Uterus (tissue), 4 donors: ENCODE measurements at places on chromosomes 7 and 10. TPM values are rescaled to one million over a fixed set of nuclear protein-coding genes. Genes with fewer than 3 reads are reported as not detected.

- no peaks in the 10 kb centered on the region for H3K4me1 ChIP-seq
- no peaks in the 10 kb centered on the region for H3K27me3 ChIP-seq
- no peak for DNase-seq
- H3K36me3 ChIP-seq, result no peaks in the 10 kb centered on the region
- H3K4me3 ChIP-seq, result no peak overlapping the region
These were observed 511.6 kb upstream of the IGFBP3 start for GRCh38 chr7:46432708-46433107.

DNA sequence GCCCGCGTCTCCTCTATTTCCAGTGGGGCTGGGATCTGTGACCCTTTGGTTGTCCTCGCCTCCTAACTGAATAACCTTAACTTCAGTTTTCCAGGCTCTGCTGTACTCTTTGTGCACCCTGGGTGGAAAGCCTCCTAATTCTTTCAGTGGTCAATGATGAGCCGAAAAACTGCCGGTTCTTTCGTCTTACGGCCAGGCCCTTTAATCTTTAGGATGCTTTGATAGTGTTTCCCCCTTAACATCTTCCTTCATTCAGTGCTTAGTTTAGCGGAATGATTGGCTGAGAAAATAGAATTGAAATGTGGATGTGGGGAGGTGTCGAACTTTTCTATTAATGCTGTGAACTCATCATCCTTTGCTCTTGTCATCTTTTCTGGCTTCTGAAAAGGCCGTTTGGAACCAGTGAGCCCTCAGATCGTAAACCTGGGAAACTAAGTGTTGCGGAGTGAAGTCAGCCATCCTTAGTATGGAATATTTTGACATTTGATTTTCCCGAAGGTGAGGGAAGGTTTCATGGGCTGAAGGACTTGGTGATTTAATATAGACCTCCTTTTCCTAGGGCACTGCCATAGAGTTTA, 847 bp downstream of the GARS1 start:
- no peak for DNase-seq
- no peaks in the 10 kb centered on the region for H3K27me3 ChIP-seq
- H3K4me1 ChIP-seq, result no peaks in the 10 kb centered on the region
- H3K4me3 ChIP-seq, result peak overlapping the region; percentile 98

- H3K27me3 ChIP-seq, result no peaks in the 10 kb centered on the region
- DNase-seq, result no peak
- no peaks in the 10 kb centered on the region for H3K36me3 ChIP-seq
These were observed 5.9 kb downstream of the SFXN2 start for GRCh38 chr10:102720337-102720736.

GRCh38 chr10:2294739-2295138, 557.4 kb upstream of the ADARB2 start:
- H3K4me1 ChIP-seq, result no peaks in the 10 kb centered on the region
- no peak for DNase-seq
- H3K36me3 ChIP-seq, result no peaks in the 10 kb centered on the region
- no peak overlapping the region for H3K4me3 ChIP-seq
- H3K27ac ChIP-seq, result no peak overlapping the region
- H3K27me3 ChIP-seq, result no peaks in the 10 kb centered on the region

- H3K4me3 ChIP-seq, result no peak overlapping the region
- no peak overlapping the region for H3K27ac ChIP-seq
- H3K36me3 ChIP-seq, result no peaks in the 10 kb centered on the region
- H3K27me3 ChIP-seq, result no peaks in the 10 kb centered on the region
- H3K4me1 ChIP-seq, result no peaks in the 10 kb centered on the region
- DNase-seq, result no peak
These were observed 11.7 kb upstream of the WAPL start for GRCh38 chr10:86533328-86533727.

- no peaks in the 10 kb centered on the region for H3K27me3 ChIP-seq
- H3K4me3 ChIP-seq, result no peak overlapping the region
- no peak overlapping the region for H3K27ac ChIP-seq
- no peaks in the 10 kb centered on the region for H3K36me3 ChIP-seq
These were observed 39.2 kb upstream of the PPP1R3C start for GRCh38 chr10:91672021-91672608.

DNA sequence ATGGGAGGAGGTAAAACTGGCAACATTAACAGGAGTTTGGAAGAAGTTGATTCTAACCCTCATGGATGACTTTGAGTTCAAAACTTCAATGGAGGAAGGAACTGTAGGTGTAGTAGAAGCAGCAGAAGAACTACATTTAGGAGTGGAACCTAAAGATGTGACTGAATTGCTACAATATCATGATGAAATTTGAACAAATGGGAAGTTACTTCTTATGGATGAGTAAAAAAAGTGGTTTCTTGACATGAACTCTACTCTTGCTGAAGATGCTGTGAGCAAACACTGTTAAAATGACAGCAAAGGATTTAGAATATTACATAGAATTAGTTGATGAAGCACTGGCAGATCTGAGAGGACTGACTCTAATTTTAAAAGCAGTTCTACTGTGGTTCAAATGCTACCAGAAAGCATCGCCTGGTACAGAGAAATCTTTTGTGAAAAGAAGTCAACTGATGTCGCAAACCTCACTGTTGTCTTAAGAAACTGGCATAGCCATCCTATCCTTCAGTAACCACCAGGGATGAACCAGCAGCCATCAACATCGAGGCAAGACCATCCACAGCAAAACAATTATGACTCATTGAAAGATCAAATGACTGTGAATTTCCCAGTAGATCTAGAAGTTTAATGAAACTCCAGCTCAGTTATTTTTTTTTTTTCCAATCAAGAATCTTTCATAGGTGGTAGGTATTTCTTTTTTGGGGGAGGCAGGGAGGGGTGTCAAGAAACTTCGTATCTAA, 20.8 kb downstream of the BRAF start:
- DNase-seq, result no peak
- H3K4me1 ChIP-seq, result no peaks in the 10 kb centered on the region
- no peaks in the 10 kb centered on the region for H3K27me3 ChIP-seq
- H3K27ac ChIP-seq, result no peak overlapping the region
- no peaks in the 10 kb centered on the region for H3K36me3 ChIP-seq

DNA sequence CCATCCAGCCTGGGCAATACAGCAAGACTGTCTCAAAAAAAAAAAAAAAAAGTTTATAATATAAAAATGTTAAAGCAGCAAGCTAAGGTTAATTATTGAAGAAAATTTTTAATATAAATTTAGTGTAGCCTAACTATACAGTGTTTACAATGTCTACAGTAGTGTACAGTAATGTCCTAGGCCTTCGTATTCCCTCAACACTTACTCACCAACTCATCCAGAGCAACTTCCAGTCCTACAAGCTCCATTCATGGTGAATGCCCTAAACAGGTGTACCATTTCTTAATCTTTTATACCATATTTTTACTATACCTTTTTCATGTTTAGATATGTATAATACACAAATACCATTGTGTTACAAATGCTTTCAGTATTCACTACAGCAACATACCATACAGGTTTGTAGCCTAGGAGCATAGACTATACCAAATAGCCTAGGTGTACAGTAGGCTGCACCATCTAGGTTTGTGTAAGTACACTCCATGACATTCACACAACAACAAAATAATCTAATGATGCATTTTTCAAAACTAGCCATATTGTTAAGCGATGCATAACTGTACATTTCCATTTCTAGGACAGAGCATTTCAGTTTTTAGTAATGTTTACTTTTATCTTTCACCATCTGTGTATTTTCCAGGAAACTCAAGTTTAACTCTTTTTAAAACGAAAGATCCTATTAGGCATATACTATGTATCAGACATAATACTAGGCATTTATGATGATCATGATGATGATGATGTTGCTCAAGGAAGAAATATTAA, 43.3 kb downstream of the CNOT4 start:
- no peak overlapping the region for H3K27ac ChIP-seq
- H3K4me3 ChIP-seq, result no peak overlapping the region
- no peak for DNase-seq
- no peaks in the 10 kb centered on the region for H3K4me1 ChIP-seq
- H3K27me3 ChIP-seq, result no peaks in the 10 kb centered on the region
- no peaks in the 10 kb centered on the region for H3K36me3 ChIP-seq

HDAC9 gene
- total RNA-seq, result 83.3 TPM

PPIA gene
- 474 TPM for total RNA-seq
